ENCODE measurements at places on chromosomes 12 and 14.

DNA sequence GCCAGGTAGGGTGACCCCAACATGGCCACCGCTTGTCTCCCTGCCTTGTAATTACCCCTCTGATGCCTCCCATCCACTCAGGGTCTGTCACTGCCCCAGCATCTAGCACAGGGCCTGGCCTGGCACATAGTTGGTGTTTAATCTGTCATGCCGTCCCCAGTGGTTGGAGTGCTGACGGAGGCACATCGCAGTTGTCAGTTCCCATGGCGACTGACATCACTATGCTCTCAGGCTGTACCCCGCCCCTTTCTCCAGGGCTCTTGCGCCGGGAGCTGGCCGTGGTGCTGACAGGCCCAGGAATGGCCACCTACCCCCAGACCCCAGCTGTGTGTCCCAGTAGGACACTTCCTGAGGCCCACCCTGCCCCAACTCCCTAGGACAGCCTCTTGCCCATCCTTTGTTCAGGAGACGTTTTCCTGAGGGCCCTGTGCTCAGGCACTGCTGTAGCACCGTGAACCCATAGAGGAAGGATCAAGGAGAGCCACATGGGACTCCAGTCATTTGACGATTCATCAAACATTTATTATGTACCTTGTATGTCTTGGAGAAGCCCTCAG is 23.0 kb downstream of the FAM222A start:
- no peak for DNase-seq

- no peak for DNase-seq
Observed at GRCh38 chr12:127270193-127270592, 996.8 kb upstream of the TMEM132C start.

- no peak for DNase-seq
Observed at GRCh38 chr12:116442304-116442703, 116.9 kb upstream of the MAP1LC3B2 start.

DNA sequence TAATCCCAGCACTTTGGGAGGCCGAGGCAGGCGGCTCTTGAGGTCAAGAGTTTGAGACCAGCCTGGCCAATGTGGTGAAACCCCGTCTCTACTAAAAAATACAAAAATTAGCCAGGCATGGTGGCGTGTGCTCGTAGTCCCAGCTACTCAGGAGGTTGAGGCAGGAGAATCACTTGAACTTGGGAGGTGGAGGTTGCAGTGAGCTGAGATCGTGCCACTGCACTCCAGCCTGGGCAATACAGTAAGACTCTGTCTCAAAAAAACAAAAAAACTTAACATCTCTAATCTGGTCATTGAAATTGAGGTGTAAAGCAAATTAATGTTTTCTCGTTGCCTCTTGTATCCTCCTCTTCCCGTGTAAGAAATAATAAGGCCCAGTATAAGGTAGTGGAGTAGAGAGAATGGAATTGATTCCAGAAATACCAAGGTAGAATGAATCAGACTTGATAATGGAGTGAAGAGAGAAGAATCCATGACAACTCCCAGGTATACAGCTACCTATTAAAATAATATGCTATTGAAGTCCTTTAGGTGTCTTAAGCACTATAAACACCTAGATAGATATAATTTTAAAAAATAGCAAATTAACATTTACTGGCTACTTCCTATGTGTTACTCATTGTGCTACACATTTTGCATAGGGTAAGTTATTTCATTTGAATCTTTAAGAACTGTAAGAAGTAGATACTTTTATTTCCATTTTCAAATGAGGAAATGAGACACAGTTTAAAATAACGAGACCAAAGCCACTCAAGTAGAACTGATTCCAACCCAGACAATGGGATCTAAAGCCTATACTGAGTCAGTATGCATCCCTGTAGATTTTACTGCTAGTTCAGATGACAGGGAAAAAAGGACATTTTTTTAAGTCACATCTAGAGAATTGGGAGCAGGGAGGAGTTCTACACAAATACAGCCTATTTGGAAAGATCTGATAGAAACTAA is 23.2 kb downstream of the RAP1B start:
- no peak for DNase-seq

DNA sequence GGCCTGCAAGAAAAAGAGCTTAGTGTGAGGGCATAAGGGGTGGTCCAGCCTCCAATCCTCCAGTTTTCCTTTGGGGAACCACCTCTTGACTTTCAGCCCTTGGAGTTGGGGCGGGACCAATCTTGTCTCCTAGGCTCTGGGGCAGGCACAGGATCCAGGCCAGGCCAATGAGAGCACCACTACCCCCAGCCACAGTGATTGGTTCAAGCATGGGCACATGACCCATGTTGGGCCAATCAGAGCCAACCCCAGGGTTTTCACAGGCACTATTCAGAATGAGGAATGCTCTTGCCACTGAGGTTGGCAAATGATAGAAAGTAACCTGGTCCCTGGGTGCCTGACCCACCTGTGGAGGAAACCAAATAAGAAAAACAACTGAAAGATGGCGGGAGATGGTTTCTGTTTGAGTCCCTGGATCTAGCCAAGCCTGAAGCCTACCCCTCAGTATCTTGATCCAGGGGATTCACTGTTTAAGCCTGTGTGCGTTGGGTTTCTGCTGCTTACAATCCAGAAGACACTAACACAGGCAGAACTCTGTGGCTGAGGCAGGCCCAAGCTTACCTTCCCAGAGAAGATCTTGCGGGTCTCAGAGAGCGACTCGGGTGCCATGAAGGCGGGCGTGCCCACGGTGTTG is 42.9 kb downstream of the P2RX4 start:
- no peak for DNase-seq

DNA sequence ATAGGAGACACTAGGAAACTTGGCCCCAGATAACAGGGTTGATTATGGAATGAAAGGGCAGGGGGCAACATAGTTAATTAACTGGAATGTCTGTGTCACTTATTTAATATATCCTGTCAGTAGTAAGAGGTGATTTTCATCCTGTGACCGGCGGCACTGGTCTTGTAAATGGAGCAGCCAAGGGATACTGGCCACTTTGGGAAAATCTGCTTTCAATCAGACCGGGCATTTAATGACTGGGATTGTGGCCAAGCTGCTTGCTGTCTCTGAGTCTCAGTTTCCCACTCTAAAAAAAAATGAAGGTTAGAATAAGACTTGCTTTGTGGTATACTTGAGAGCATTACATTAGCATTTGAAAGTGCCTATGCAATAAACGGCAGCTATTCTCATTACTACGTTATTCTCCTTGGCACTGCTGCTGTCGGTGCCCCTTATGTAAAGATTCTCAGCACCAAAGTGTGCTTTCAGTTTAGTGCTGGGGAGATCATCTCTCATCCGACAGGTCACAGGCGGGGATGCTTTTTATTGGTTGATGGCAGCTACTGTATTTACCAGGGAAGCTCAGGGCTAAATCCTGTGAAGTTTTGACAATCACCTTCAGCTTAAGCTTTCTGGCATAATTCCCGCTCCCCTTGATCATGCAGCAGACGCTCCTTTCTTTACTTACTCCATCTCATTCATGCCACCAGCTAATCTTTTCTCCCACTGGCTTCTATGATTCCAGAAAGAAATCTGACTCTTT is 162.1 kb downstream of the ESRRB start:
- no peak for DNase-seq

GRCh38 chr14:73924337-73924736 is 25.6 kb downstream of the FAM161B start:
- DNase-seq: no peak

DNA sequence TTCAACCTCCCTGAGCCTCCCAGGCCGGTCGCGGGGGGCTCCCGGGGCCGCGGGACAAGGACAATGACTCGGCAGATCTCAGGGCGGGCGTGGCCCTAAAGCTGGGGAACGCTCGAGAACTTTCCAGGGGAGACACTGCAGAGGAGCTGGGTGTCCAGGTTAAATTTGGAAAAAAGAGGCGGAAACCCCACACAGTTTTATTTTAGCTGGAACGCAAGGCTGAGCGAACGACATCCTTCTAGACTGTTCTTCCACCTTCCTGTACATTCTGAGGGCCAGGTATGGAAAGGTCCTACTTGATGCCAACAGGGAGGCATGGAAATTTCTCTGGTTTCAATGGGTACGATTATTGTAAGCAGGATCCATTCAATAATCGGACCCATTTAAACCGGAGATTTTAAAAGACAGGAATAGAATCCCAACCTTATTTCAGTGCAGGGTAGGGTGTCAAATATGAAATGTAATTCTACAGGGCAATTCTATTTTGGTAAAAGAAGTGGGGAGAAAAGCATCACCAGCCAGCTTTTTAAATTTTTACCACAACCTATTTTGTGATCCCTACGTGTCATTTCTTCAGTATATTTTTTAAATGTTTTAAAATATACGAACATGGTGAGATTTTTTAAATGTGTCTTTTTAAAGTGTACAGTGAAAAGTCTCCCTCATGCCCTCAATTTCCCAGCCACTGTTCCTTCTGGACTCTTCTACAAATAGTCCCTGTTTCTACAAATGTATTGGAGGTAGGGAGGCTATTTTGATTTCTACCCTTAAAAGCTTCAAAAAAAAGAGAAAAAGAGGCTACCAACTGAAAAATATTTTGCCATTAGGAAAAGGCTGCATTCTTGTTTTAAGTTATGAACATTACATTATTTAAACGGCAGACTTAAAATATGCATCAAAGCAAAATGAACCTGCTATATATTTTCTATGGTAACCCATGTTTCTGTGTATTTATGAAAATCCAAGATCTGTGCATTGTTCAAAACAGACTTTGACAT is 1.1 kb upstream of the UBC start:
- DNase-seq: no peak

DNA sequence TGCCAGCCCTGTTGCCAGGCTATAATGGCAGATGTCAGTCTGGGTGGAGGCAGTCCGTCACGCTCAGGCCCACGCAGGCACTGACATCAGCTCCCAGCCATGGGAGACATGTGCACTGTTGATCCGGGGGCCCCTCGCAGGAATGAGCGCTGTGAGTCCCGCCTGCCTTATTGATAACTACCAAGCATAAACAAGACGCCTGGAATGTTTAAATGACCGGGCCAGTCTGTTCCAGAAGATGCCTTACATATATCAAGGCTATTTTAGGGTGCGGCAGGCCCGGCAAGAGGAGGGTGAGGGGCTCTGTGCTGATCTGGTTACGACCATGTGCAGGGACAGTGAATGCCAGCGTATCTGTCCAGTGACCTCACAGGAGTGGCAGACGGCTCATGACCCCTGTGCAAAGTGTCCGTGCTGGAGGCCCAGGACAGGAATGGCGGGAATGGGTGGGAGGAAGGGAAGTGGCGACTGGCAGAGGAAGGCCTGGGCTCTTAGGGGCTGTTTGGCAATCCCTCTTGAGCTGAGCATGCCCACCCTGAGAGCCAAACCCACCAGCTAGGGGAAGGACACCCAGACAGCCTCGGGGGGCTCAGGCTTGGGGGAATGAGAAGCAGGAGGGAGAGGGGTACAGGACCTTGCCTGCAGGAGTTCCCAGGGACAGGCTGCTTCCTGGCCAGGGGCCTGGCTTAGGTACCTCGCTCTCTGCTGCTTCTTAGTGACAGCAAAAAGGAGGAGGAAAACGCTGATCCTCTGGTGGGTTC is 49.3 kb downstream of the DLK1 start:
- no peak for DNase-seq

- DNase-seq: no peak
Observed at GRCh38 chr14:90644882-90645281, 171.3 kb downstream of the TTC7B start.

GRCh38 chr12:80794551-80794950 is 77.8 kb downstream of the MYF5 start:
- no peak for DNase-seq

DNA sequence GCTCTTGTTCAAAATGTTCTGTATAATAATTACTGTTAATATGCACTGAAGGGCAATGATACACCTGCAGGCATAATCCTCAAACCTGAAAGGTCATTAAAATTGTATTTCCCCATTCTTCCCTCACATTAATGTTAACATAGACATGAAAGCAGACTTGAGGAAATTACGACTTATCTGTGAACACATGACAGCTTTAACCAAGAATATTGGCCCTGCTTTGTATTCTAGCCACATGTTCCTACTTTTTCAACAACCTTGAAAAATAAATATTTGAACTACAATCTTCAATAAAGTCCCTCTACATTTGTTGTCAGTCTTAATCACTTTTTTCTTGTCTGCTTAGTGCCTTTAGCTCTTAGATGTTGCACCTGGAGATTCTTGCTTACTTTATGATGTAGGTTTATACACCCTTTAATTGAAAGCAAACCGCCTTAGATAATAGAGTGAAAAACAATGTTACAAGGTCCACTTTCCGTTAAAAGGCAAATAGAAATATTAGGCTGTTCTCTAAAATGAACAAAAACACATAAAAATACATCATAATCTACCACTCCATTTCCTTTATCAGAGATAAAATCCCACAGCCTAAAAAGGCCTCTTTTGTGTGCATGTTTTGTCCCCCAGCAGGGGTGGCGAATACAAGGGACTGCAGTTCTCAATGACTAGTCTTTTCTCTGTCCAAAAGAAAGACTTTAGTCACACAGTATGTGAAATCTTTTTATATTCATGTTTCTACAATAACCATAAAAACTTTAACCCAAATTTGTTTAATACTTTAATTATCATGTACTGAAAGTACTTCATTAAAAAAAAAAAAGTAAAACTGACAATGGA is 55.9 kb downstream of the ZFC3H1 start:
- DNase-seq: no peak

DNA sequence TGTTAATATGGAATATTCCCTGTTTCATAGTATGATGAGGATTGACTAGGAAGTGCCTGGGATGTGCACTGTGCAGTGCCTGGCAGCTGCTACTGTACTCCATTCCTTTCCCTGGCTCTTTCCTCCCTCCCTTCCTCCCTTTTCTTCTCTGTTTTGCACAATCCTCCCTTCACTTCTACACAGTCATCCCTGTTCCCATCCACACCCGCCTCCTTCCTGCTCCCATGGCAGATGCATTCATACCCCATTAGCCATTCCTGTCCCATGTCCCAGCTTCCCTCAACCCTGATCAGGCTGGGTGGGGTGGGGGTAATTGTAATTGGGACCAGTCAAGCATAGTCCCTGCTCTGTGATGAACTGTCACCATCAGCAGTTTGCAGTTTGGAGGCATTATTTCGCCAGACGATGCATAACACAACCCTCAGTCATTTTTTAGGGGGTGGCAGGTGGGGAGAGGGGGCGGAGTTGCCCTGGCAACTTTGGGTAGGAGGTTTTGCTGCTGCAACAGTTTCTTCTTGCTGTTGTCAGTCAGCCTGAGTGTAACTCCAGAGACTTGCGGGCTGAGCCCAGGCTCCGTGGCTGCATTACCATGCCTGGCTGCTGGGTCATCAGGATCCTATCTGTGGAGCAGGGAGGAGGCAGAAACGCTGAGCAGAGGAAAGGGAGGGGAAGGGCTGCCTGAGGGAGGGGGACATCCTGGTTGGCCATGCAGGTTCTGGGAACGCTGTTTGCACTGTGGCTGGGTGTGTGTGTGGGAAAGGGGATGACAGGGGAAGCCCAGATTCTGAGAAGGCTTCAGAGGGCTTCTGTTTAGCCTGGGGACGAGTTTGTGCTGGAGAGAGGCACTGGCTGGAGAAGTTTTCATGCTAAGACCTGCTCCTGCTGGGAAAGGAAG is 4.1 kb upstream of the KRT84 start:
- DNase-seq: no peak

- no peak for DNase-seq
Observed at GRCh38 chr14:65186951-65187350, 84.6 kb upstream of the MAX start.

- no peak for DNase-seq
Observed at GRCh38 chr12:117168976-117169375, 21.3 kb downstream of the FBXO21 start.
